Fibroblast of mammary gland (primary cell): ENCODE measurements at places on chromosomes 2 and 18.

- no peak for DNase-seq
These were observed 127.7 kb downstream of the SOCS6 start for GRCh38 chr18:70416496-70416895.

- peak; percentile 84 for DNase-seq
These were observed 6.9 kb downstream of the HDAC4 start for GRCh38 chr2:239393941-239394340.

DNA sequence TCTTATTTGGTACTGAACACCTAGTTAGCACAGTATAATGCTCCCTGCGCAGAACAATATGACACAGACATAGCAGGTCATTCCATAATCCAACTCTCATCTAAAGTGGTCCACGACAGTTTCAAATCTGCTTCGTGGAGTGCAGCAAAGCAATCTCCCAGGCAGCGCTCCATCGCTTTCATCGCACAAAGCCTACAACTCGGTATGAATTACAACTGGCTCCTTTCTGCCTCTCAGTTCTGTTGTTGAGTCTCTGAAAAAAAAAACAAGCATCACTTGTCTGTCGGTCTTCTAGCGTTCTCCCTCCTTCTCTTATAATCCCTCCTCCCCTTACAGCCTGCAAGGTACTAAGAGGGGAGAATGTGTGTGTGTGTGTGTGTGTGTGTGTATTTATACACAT is 123.5 kb downstream of the FIGN start:
- no peak for DNase-seq

GRCh38 chr2:241551599-241551997 is 6.9 kb upstream of the BOK start:
- no peak for DNase-seq

DNA sequence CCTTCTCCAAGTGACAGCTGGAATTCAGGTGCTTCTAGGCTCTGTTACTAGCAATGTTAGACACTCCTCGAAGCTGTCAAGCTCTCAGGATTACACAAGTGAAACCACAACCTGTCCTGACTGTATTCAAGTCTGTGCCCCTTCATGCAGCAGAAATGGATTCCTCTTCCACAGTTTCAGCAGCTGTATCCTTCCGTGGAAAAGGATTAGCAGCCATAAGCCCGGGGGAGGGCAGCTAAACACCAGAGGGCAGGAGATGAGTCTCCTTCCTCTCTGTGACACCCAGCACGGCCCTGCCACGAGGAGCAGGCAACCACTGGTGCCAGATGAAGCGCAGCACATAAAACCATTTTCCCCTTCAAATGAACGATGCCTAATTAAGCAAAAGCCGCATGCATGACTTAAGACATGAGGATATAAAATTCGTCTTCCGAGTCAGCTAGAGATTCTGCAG is 1.2 kb downstream of the ST3GAL5 start:
- DNase-seq, result peak; percentile 34

DNA sequence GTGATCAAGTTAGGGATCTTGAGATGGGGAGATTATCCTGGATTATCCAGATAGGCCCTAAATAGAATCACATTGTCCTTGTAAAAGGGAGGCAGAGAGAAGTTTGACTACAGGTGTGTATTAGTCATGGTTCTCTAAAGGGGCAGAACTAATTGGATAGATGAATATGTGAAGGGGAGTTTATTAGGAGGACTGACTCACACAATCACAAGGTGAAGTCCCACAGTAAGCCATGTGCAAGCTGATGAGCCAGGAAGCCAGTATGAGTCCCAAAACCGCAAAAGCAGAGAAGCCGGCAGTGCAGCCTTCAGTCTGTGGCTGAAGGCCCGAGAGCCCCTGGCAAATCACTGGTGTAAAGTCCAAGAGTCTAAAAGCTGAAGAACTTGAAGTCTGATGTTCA is 275.8 kb downstream of the KCNS3 start:
- no peak for DNase-seq

DNA sequence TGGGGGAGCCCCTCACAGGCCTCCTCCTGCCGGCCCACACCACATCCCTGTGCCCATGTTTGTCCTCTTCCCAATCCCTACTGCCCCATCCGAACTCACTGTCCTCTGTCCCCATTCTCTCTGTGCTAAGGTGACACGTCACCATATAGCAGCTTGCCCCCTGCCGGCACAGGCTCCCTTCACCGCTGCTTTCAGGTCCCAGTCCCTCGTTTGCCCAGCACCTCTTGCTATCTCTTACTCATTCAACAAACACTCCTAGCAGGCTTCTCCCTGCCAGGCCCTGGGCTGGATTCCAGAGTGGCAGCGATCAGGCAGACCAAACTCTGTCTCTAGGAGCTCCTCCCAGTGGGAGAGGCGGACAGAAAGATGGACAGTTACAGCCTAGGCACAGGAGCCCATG is 74.3 kb downstream of the TFCP2L1 start:
- DNase-seq, result no peak

- no peak for DNase-seq
These were observed 73.3 kb downstream of the RPIA start for GRCh38 chr2:88764850-88765153.

- no peak for DNase-seq
These were observed 12.6 kb downstream of the CYRIA start for GRCh38 chr2:16653083-16653375.

- DNase-seq, result peak; percentile 82
These were observed 14.1 kb downstream of the LAMA3 start for GRCh38 chr18:23703057-23703986.

DNA sequence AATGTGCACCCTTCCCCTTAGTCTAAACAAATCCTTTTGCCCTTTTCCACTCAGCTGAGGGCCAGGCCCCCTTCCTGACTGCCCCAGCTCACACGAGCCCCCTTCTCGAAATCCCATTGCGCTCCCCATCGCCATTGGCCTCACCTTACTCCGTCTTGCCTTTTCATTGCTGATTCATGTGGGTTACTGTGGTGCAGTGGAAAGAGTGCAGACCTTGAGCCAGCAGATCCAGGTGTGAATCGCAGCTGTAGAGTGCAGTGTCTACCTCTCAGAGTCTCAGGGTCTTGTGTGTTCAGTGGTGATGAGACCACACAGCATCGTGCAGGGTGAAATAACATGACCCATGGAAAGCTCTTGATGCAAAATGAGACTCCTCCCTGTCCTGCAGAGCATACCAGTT is 132.4 kb upstream of the APCDD1 start:
- no peak for DNase-seq

GRCh38 chr18:32042337-32042736 is 23.7 kb downstream of the RNF125 start:
- DNase-seq, result no peak

- peak; percentile 36 for DNase-seq
These were observed 149.7 kb downstream of the BCL2 start for GRCh38 chr18:63169853-63170252.

GRCh38 chr18:63229971-63230370 is 89.6 kb downstream of the BCL2 start:
- DNase-seq, result no peak

DNA sequence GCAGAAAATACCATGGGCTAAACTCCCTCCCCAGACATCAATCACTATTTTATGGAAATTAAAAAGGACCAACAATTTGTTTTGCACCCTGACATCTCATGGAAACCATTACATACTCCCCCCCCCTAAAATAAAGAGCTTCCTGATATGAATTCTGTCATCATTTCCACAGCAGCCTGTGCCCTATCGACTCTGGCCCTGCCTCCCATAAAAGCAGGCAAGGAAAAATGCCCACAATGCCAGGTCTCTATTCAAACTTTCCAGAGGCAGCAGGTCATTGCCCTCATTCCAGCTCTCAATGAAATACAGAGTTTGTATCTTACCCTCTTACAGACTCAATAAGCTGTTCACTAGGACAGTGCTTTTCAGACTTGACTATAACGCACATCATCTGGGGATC is 254.4 kb upstream of the TANK start:
- DNase-seq, result no peak

DNA sequence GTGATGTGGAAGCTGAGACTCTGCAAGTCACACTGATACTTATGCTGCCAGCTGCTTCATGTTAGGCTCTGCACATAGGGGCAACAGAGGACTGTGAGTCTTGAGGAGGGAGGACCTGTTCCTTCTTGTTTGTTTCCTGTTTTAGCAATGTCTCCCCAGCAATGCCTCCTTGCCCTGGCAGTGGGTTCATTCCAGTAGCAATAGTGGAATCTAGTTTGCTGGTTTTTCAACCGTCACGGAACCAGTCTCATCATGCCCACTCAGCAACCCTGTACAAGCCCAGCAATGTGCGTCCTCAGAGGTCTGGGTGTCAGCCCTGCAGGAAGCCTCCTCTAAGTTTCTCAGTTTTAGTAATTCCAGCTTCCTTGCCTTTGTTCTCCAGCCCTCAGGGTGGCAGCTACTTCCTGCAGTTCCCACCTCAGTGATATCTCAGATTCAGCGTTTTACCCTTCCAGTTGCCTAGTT is 20.5 kb upstream of the ITGB6 start:
- DNase-seq, result no peak

DNA sequence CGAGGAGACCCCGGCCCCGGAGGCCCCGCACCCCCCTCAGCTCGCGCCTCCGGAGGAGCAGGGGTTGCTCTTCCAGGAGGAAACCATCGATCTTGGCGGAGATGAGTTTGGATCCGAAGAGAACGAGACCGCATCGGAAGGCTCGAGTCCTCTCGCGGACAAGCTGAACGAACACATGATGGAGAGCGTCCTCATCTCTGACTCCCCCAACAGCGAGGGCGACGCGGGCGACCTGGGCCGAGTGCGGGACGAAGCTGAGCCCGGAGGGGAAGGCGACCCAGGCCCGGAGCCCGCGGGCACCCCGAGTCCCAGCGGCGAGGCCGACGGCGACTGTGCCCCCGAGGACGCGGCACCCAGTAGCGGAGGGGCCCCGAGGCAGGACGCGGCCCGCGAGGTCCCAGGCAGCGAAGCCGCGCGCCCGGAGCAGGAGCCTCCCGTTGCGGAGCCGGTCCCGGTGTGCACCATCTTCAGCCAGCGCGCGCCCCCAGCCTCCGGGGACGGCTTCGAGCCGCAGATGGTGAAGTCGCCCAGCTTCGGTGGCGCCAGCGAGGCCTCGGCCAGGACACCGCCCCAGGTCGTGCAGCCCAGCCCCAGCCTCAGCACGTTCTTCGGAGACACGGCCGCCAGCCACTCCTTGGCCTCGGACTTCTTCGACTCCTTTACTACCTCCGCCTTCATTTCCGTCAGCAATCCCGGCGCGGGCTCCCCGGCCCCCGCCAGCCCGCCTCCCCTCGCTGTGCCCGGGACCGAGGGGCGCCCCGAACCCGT is 8.3 kb downstream of the TRAPPC12 start:
- DNase-seq, result no peak

- DNase-seq, result no peak
These were observed 102.6 kb downstream of the HS6ST1 start for GRCh38 chr2:128215897-128216642.

- DNase-seq, result no peak
These were observed 108.3 kb upstream of the NOSTRIN start for GRCh38 chr2:168694173-168694572.

DNA sequence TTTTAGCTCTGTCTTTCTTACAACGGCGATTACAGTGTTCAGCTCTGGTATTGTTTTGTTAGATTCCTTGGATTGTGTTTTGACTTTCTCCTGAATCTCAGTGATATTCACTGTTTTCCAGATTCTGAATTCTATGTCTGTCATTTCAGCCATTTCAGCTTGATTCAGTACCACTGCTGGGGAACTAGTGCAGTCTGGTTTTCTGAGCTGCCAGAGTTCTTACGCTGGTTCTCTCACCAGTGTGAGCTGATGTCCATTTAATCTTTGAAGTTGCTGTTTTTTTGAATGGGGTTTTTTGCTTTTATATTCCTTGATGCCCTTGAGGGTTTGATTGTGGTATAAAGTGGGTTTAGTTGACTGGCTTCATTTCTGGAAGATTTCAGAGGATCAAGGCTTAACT is 37.4 kb upstream of the THUMPD2 start:
- no peak for DNase-seq

GRCh38 chr2:96163415-96163767 is 18.2 kb upstream of the DUSP2 start:
- DNase-seq, result no peak

DNA sequence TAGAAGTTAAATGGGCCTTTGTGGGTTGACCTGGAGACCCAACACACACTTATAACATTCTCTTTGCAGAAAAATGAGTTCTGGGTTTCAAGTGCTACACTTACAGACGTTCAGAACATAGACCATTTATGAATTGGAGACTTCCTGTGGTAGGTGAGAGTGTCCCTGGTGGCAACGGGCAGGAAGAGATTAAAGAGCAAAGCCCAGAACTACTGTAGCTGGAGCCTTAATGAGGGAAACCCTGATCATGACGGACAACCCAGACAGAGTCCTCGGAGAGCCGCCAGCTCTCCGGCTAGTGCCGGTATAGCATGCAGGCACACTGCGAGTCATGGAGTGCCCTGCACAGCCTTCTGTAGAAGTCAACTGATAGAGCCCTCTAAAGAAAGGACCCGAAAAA is 44.5 kb upstream of the RMDN2 start:
- no peak for DNase-seq

GRCh38 chr2:182116774-182117173 is 131.1 kb downstream of the PPP1R1C start:
- no peak for DNase-seq

DNA sequence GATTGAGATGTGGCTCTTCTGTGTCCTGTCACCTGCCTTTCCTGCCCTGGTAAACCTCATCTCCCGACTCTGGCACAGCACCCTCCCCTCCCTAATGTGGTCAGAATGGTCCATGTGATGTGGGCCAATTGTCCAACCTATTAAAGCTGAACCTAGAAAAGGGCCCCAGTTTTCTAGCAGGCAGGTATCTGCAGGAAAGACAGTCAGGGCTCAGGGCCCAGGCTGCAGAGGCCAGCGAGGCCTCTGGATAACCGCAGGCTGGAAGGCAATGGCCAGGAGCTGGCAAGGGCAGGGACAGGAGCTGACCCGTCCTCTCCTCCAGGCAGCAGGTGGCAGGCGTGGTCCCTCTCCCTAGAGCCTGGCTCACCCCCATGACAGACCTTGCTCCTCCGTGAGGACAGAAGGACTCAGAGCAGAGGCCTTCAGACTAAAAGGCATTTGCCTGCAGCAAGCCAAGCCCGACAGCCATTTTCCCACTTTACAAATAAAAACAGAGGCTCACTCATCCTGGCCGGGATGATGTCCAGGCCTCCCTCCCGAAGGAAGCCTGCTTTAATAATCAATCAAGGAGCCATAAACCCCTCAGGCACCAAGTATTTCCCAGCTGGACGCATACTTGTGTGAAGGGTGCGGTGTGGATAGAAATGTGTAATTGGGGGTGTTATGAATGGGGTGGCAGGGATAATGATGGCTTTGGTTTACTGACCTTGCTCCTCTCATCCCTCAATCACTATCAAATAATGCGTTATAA is 107.1 kb downstream of the TWIST2 start:
- peak; percentile 68 for DNase-seq

DNA sequence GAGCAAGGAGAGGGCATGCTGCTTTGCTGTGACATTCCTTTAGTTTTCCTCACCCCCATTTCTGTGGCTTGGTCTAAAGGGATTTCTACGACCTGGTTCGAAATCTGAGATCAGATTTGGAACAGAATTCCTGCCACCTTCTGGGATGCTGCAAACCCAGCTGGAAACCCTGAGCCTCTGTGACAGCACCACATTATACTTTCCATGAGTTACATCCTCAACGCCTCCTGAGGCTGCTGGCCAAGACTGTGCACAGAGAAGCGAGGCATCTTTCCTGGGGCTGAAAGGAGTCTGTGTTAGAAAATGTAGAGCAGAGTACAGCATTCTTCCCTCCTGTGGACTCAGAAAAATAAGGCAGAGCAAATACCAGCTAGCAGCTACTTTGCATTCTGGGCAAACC is 138.1 kb upstream of the CHAC2 start:
- no peak for DNase-seq
